ENCODE measurements at places on chromosomes 13 and 19.

GRCh38 chr13:97335488-97336134 is 98.4 kb upstream of the RAP2A start:
- DNase-seq = no peak

- DNase-seq = no peak
These were observed 124.5 kb upstream of the CSNK1A1L start for GRCh38 chr13:37229931-37230330.

- DNase-seq = no peak
These were observed 19.5 kb downstream of the CPT1C start for GRCh38 chr19:49710372-49710951.

DNA sequence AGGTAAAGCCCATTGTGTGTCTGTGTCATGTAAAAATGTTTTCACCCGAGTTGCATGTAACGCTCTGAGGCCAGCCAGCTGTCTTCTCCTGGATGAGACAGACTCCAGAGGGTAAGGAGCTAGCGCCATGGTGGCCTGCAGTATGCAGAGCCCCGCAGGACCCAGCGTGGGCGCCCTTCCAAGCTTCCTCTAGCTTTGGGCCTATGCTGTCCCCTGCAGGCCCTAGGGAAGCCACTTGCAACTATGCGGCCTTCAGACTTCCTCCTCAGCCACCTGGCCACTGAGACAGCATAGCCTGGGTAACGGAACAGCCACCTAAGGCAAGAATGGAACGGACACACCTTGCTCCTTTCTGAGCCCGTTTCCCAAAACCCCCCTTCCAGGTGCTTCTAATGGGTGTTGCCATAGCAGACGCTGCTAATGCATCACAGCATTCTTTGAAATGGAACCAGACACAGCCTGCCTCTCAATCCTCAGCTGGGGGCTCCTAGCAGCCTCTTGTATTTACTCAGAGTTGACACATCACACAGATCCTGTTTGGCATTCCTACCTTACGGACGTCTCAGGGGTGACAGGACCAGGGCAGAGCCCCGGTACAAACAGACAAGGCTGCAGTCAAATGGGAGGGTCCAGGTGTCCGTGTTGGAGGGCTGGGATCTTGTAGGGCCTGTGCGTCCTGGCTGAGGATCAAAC is 6.2 kb downstream of the FAM32A start:
- DNase-seq = no peak

DNA sequence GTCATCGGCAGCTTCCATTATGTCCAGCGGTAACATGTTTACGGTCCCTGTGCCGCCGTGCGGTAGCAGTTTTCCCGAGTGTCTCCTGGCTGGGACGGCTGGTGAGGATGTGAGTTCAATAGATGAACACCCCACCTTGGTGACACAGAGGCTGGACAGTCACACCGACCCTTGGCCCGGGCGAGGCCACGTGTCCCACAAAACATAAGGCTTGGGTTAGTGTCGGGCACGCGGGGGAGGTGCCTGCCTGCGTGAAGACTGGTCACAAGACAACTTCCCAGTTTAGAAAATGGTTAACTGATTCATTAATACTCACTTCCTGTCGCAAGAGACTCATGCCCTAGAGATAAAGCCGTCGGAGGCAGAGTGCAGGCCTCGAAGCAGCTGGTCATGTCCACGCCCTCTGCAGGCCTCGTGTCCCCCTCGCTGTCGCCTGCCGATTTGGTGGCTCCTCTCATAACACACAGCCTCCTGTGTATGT is 17.2 kb downstream of the RASA3 start:
- DNase-seq = no peak

DNA sequence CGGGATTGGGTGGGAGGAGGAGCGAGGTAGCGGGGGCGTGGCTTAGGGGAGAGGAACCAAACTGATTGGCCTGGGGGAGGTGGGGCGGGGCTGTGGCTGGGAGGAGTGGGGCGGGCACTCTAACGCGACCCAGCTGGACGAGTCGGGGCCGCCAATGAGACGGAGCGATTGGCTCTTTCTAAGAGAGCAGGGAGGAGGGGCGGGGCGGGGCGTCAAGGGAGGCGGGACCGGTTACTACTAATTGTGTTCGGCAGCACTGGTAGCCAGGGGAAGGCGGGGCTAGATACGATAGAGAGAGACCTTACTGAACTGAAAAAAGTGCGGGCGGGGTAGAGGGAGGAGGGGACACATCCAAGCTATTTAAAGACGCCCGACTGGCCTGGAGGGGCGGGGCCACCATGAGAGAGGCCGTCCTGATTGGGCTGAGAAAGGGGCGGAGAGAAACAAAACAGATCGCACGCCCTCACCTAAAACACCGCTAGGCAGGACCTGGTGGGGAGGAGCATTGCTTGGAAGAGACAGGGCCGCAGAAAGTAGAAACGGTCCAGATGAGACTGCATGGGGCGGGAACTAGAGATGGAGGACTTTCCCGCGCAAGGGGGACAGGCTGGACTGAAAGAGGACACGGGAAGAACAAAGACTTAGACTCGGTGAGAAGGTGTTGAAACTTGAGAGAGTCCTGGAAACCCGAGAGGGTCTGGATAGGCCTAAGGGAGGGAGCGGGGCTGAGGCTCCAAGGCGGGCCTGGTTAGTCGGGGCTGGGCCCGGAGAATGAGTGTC is at the start of gene KCNC3:
KCNC3 (minus strand) TSS at position 232 of the 780 bp plus-strand sequence. CDS start 295 bp downstream, outside the sequence.
- DNase-seq = no peak

- no peak for DNase-seq
These were observed 221.5 kb upstream of the NBEA start for GRCh38 chr13:34720618-34721017.

DNA sequence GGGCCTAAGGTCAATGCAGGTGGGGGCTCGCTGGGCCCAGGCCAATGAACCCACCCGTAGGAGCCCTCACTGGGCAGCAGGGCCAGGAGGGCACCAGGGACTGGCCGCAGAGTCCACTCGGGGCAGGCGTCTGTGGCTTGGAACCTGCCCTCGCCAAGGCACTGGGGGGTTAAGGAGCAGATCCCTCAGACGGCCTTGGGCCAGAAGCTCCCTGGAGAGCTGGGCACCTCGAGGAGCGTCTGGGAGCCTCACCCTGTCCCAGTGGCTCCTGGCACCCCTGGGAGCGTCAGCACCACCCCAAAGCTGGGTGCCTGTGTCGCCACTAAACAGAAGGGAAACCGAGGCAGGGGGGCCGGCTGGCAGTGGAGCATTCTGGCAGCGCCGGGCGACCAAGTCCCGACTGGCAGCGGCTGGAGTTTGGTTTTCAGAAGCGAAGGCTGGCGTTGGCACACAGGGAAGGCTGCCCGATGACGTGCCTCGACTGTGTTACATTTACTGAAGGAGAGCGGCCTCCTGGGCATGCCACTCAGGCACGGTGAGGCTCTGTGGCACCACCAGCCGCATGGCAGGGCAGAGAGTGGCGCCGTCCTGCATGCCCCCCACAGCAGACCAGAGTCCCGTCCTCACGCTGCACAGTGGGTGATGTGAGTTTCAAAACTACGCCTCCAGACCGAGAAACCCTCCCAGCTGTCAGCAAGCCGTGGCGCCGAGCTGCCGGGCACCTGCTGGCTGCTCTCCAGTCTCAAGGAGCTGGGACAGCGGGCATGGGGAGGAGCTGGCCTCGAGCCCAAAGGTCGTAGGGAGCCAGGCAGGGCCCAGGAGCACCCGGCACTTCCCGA is 9.2 kb upstream of the MEX3D start:
- DNase-seq = no peak

DNA sequence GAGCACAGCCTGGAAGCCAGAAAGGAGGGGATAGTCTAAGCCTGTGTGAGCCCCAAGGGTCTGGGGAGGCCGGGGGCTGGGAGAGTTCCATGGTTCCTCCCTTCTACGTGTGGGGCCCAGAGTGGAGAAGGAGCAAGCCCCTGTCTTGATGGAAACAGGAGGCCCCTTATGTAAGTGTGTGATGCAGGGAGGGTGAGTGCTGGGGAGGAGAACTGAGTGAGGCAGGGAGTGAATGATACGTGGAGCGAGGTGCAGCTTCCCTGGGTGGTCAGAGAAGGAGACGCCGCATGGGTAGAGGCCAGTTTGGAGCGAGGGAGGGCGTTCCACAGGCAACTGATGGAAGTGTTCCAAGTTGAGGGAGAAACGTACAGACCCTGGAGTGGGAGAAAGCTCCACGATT is 16.0 kb downstream of the MAG start:
- DNase-seq = no peak

GRCh38 chr13:76980075-76980718 is 11.7 kb upstream of the CLN5 start:
- DNase-seq = peak; percentile 55

DNA sequence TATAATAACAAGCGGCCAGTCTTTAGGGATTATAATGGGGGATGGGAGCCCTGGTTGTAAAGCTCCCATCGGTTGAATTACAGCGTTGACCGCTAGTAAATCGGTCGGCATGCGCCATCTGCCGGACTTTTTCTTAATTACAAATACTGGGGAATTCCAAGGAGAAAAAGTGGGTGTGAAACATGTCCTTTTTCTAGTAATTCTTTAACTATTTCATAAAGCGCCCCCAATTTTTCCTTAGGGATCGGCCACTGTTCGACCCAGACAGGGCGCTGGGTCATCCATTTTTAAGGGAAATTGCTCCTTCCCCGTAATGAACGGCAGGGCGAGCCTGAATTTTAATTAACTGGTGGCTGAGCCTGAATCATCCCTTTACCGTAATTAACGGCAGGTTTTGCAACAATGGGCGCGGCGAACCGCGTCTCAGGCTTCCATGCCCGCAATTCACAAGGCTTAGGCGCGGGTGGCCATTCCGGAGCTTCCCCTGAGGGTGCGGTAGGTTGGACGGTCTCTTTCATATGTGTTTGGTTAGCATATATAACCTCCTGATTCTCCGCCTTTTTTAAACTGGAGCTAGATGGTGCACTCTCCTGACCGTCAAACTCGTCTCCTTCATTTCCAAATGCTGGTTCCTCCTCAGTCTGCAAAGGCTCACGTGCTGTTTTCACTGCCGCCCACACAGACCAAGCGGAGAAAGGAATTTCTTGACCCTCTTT is 30.2 kb upstream of the EVI5L start:
- peak; percentile 72 for DNase-seq

- no peak for DNase-seq
These were observed 8.7 kb upstream of the ERFL start for GRCh38 chr19:41936961-41937360.

DNA sequence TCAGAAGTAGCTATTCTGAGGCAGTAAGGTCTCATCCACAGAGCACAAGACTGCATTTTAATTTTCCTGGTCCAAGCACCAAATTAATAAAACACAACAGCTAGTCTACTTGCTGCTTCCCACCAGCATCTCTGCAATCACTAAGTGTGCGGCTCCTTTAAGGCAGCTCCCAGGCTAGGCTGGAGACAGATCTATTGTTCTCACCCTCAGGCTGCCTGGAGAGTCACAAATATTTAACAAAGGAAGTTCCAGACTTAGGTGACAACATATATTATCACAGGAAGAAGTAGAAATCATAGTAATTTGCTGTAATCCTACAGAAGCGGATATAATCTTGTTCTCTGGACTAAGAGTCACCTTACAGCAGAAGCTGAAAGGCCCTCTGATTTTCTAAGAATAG is 2.2 kb upstream of the EID2 start:
- no peak for DNase-seq

DNA sequence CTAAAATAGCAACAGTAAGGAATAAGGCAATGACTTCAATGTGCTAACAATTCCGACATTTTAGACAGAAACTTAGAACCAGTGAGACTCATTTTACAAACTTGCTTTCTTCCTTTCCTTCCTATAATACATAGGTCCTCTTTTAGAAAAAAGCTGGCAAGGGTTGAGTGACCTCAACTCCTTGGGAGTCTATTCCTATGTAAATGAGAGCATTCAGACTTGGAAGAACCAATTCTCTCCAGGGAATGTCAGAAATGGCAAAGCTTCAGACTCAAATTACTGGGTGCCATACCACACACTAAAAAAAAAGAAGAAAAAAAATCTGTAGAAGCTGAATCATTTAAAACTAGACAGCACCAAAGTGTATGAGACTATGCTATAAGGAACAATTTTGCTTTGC is 1328.2 kb downstream of the OLFM4 start:
- no peak for DNase-seq

Data from KG1 (cell line).